RCC 7860 (cell line): ENCODE measurements at places on chromosomes 12 and 14.

DNA sequence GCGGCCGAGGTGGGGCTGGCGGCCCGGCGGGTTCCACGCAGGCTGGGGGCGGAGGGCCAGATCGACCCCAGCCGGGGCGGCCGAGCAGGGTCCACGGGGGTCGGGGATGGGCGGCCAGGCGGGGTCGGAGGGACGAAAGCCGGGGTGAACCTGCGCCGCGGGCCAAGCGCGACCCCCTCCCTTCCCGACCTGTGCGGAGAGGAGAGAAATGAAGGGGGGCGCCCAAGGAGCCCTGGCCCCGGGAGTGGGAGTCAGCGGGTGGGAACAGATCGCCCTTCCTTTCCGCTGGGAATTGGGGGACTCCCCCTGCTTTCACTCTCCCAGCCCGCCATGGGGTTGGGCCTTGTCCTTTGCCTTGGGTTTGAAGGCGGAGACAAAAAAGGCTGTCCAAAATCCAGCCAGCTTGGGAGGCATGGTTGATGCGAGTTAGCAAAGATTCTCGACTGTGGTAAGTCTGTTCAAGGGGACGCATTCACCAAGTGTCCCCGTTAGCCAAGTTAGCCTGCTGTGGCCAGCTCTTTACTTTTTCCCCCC is 559 bp upstream of the CKAP4 start:
- peak; percentile 48 for DNase-seq

GRCh38 chr12:71838676-71839075 is 883 bp upstream of the TBC1D15 start:
- no peak for DNase-seq

DNA sequence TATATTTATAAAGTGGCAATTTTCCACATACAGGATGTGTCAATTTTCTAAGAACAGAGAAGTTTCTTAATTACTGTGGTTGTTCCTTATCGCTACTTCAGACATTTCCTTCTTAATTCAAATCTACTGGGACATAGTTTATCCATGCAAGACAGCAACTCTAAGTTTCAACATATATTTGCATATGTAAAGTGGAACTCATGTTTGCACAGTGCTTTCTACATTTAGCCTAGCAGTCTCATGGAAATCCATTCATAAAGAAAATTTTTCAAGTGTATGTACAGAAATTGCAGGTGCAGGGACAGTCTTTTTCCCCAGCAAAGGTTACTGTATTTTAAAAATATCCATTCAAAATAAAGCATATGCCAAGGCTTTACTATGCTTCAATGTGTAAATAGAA is 956.7 kb upstream of the SEL1L start:
- no peak for DNase-seq

- DNase-seq = no peak
Measured at GRCh38 chr12:10503460-10503859, 2.2 kb upstream of the EIF2S3B start.

DNA sequence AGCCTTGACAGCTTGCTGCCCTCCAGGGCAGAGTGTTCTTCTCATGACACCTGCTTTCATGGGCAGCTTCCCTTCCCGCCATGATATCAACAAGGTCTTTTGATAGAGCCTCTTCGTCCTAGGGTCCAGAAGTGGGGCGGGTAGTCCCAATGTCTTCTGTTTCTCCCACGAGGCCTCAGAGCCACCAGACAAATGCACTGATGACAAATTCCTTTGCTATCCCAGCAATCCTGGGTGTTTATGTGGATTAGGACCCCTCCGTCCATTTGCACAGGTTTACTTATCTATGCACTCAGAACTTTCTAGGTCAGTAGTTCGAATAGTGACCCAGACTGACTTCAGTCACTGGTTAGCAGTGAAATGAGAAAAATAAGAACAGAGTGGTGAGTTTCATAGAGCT is 52.6 kb upstream of the PRMT8 start:
- no peak for DNase-seq

DNA sequence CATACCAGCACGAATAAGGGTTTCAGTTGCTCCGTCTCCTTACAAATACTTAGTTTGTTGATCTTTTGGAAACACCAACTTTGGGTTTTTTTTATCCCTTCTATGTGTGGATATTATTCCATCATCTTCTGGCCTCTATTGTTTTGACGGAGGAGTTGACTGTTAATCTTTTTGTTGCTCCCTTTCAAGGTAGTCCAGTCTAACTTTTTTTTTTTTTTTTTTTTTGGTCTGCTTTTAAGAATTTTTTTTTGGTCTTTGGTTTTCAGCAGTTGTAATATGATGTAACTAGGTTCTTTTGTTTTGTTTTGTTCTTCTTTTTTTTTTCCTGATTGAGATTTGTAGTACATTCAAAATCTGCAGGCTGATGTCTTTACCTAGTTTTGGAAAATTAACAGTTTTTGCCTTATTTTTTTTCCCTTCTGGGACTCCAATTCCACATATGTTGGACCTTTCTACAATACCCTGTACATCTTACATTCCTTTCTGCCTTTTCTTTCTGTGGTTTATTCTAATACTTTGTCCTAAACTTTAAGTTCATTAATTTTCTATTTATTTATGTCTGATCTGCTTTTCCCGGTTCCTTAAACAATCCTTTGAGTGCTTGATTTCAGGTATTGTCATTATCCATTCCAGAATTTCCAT is 54.9 kb downstream of the DNAH10 start:
- no peak for DNase-seq

- no peak for DNase-seq
Measured at GRCh38 chr14:104436047-104436591, 143.4 kb upstream of the C14orf180 start.
